ENCODE measurements at places on chromosomes 6 and 20.

DNA sequence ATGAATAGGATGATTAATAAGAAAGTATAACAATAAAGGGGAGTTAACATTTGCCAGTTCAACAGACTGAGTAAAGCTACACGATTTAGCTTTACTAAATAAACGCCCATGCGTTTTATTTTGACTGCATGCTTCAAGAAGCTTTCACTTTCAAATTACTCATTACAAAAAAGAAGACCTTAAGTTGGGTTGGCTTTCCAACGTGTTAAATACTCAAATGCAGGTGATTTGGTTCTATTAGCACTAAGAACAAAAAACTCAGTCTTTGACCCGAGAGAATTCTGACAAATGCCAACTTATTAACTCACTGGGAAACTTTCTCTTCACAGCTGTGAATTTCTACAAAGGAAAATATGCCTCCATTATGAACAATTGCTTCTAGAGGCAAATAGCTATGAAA lies 24.8 kb downstream of the RNF146 start:
- DNase-seq = no peak

GRCh38 chr20:48295966-48296421 lies 510.7 kb upstream of the SULF2 start:
- DNase-seq = no peak

- no peak for DNase-seq
Observed at GRCh38 chr6:2799936-2800527, 34.8 kb downstream of the WRNIP1 start.

DNA sequence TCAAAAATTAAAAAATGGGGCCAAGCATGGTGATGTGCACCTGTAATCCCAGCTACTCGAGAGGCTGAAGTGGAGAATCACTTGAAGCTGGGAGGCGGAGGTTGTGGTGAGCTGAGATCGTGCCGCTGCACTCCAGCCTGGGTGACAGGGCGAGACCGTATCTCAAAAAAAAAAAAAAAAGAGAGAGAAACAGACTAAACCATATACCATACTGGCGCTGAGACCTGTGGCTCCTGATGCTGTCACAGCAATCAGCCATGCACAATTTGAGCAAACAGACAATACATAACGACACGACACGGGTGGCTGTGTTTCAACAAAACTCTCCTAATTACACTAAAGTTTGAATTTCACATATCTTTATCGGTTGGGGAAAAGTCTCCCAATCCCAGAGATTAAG lies 14.9 kb upstream of the CBFA2T2 start:
- DNase-seq = no peak

GRCh38 chr6:170049641-170050561 lies 241.0 kb downstream of the DLL1 start:
- DNase-seq = no peak

DNA sequence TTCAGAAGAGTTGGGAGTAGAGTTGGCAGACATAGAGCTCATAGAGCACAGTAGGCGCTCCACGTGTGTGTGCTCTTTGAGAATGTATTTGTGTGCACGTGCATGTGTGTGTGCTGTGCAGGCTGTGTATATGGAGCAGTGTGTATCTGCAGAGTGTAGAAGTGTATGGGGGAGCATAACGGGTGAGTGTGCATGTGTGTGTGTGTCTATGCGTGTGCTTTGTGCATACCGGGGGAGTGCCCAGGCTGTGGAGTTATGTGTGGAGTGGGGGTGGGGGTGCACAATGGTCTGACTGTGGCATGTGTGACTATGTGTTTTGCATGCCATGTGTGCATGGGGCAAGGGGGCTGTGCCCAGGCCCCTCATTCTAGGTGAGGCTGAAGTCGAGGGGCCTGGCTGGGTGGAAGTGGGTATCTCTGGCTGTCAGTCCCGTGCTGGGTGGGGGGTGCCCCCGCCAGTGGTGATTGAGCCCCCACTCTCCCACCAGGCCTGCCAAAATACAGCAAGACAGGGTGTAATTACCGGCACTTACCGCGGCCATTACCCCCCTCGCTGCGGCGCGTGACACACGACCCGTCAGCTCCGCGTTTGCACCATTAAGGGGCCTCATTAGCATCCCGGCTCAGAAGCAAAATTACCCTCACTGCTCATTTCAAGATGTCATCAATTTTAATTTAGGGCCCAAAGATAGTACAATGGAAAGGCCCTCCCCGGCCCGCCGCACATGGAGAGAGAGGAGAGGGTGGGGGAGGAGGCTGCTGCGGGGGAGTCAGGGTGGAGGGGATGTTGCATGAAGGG lies 39.1 kb downstream of the MDFI start:
- DNase-seq = no peak

Measured in left renal pelvis (tissue), 4 donors.